ENCODE measurements at places on chromosomes 2 and 18.

DNA sequence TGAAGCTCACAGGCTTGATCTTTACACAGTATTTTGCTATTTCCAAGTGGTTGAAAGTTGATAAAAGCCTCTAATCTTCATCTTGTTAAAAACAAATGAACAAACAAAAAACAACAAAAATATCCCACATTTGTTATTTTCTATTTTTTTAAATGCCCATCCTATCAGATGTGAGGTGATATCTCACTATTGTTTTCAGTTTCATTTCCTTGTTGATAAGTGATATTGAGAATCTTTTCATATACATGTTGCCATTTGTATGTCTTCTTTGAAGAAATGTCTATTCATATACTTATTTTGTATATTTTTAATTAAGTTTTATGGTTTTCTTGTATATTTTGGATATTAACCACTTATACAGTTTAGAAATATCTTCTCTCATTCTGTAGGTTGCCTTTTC is 175.8 kb downstream of the CALCRL start:
- DNase-seq, result no peak

DNA sequence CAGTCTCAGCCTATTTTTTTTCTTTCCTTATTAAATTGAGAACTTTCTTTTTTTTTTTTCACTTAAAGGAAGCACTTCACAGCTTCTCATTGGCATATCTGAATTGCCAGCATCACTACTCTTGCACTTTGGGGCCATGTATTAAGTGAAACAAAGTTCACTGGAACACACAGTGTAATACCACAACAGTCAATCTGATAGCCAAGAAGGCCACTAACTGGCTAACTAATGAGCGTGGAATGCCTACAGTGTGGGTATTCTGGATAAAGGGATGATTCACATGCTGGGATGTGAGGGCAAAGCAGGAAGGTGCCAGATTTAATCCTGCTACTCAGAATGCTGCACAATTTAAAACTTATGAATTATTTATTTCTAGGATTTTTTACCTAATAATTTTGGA is 11.7 kb upstream of the C18orf63 start:
- no peak for DNase-seq

- DNase-seq, result no peak
Measured at GRCh38 chr2:81940266-81940955, 1635.9 kb upstream of the LRRTM1 start.

DNA sequence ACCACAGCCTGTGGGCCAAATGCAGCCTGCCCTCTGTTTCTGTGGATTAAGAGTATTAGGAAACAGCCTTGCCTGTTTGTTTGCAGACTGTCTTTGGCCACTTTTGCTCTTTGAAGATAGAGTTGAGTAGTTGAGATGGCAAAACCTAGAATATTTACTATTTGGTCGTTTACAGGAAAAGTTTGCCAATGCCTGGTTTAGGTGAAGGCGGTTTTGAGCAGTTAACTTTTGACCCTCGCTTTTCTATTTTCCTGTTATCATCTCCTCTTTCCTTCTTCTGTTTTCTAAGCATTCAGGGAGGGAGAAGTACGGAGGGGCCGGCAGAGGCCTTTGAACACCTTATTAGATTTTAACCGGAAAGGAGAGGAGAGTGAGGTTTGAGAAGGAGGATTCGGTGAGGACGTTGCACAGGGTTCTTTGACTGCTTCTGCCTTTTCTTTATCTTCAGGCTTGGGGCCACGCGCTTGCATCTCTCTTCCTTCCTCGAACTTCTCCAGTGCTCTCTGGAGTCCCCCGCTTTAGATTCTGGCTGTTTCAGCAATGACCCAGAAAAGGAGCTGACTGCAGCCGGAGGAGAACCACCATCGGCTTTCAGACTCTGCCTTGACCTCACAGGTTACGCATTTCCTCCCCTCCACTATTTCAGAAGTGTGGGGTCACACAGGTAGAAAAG is 39.2 kb downstream of the IL1R2 start:
- no peak for DNase-seq

DNA sequence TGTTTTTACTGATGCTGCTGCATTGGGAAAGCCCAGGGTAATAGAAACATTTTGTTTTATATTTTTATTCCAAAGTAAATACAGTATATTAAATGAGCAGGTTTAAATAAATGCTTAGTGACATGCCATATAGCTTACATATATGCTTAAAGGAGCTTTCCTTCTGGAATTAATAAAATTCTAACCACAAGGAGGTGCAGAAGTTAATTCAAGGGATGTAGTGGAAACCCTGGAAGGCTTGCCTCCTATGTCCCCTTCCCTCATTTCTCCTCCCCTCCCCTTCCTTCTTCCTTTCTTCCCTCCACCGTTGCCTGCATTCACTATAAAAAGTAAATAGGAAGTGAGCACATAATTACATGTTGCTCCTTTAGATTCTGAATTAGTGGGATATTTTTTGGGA is 96.3 kb downstream of the UBE2E3 start:
- no peak for DNase-seq

DNA sequence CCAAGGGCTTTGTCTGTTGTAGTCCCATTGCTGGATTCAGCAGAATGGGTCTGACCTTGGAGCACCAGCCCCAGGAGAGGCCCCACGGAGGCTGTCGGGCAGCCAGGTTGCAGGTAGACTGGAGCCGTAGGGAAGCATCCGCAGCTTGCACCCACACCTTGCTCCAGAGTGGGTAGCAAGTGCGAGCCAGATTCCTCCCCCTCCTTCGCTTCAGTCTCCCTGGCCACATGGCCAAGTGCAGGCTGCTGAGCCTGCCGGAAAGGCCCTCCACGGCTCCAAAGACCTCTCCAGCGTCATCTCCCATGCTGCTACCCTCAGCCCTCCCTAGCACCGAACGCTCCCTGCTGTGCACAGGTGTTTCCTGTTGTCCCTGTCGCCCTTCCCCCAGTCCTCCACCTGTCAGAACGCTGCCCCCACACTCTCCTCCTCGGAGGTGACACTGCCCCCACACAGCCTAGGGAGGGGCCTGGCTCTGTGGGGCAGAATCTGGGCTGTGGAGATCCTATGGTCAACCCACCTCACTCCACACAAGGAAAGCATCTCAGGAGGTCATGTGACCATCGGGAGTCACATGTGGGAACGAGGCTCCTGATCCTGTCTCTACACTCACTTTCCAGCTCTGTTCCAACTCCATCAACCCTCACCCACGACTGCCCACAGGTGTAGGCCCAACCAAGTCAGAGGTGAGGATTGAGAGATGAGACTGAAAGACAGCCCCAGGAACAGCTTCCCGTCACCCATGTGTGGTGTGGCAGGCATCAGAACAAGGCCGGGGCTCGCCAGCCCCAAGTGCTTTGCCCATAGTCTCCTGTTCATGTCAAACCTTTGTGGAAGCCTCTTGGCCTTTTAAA is 8.3 kb downstream of the KCNF1 start:
- no peak for DNase-seq

GRCh38 chr2:152309352-152310214 is 25.4 kb upstream of the FMNL2 start:
- DNase-seq, result no peak

GRCh38 chr2:187500585-187501359 is 52.7 kb upstream of the CALCRL start:
- DNase-seq, result no peak

DNA sequence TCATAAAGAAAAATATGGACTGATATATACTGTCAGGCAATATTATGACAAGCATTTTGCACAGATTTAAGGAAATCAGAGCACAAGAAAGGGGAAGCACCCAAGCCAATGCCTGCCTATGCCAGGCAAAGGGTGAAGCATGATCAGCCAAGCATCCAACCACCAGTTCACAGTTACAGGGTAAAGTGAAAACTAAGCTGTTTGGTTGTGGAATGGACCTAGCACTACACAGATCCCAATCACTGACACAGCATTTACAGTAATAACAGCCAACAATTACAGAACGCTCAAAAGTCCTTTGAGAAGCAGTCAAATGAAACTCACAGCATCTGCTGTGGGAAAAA is 90.3 kb downstream of the SP3 start:
- no peak for DNase-seq

DNA sequence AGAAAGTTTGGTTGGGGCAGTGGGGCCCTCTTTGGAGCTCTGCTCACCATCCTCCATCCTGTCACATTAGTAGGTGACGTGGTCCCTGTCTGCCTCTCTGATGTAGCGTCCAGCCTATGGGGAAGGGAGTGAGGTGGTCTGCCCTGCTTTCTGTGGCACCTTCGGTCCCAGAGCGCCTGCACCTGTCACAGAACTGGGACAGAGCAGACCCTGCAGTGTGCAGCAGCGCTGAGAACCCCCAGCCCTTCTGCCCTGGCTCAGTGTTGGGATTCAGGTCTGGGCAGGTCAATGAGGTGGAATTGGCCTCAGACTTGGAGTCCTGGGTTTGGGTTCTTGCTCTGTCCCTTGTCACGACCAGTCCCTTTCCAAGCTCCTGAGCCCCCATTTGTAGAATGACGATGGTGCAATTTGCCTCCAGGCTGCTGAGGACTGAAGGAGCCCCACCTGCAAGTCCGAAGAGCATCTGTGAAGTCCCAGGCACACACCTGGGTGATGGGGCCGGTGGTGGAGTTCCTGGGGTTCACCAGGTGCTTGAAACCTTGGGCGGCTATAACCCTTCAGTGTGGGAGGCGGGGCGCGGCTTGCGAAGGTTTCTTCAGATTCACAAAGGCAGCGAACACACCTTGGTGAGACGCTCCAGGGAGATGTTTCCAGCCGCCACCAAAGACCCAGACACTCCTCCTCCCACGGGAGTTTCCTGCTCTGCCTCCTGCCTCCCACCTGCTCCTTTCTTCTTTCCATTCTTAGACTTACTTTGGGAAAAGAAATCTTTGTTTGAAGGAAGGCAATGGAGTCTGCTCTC is 265.4 kb upstream of the HDAC4 start:
- DNase-seq, result no peak

GRCh38 chr2:127173057-127173456 is 47.0 kb downstream of the CYP27C1 start:
- no peak for DNase-seq

- DNase-seq, result no peak
Measured at GRCh38 chr2:31969178-31969577, 41.6 kb downstream of the MEMO1 start.

- no peak for DNase-seq
Measured at GRCh38 chr2:160838147-160838546, 322.1 kb upstream of the TANK start.

- DNase-seq, result no peak
Measured at GRCh38 chr2:200966770-200967169, 3.3 kb upstream of the ORC2 start.

- DNase-seq, result no peak
Measured at GRCh38 chr2:216659276-216659675, 26.1 kb downstream of the IGFBP2 start.

GRCh38 chr18:64718808-64719207 is 569.9 kb upstream of the LINC00305 start:
- no peak for DNase-seq

GRCh38 chr2:7612969-7613368 is 695.8 kb downstream of the RNF144A start:
- no peak for DNase-seq
